Activated CD4-positive, alpha-beta T cell treated with anti-CD3 and anti-CD28 coated beads for 36 hours (primary cell): ENCODE measurements at places on chromosomes 4 and X. TPM values are rescaled to one million over a fixed set of nuclear protein-coding genes. Genes with fewer than 3 reads are reported as not detected.

Gene TKTL2
- not detected for total RNA-seq

Gene UBL4A
- total RNA-seq, result 45.2 TPM

Gene DDX53
- total RNA-seq, result not detected

Gene CCKAR
- total RNA-seq, result not detected

Gene SUPT20HL2
- not detected for total RNA-seq

Gene GAGE12E
- not detected for total RNA-seq

Gene TSPAN7
- total RNA-seq, result 0.85 TPM

Gene RAB39B
- total RNA-seq, result 17.2 TPM

Gene F11
- total RNA-seq, result not detected

Gene UNC5C
- total RNA-seq, result 0.07 TPM

Gene GYPE
- total RNA-seq, result not detected

Gene USP9X
- 53.9 TPM for total RNA-seq

Gene ADH7
- total RNA-seq, result not detected

Gene MXRA5
- total RNA-seq, result not detected

Gene KLHL15
- 11.8 TPM for total RNA-seq
